CD4-positive, alpha-beta memory T cell (primary cell): ENCODE measurements at places on chromosomes 11 and 22.

DNA sequence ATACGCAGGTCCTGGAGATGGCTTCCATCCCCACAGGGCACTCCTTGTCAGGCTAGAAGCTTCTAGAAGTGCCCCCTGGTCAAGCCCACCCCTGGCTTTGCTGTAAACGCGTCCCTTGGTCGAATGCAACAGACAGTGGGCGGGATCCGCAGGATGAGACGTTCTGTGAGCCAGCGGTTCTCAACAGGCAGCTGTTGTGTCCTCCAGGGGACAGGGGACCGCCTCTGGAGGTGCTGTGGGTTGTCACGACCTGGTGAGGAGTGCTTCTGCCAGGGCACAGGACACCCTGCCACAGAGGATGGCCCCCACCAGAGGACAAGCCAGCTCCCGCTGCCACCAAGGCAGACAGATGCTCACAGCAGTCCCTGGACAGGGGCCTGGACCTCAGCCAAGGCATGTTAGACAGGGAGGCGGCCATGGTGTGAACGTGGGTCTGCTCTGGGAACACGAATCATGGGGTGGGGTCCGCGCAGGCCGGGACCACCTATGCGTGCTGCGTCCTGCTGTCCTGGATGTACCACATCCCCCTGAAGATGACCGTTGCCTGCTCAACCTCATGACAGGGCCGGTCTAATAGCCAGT, 11.7 kb downstream of the CRELD2 start:
- no peak for DNase-seq

DNA sequence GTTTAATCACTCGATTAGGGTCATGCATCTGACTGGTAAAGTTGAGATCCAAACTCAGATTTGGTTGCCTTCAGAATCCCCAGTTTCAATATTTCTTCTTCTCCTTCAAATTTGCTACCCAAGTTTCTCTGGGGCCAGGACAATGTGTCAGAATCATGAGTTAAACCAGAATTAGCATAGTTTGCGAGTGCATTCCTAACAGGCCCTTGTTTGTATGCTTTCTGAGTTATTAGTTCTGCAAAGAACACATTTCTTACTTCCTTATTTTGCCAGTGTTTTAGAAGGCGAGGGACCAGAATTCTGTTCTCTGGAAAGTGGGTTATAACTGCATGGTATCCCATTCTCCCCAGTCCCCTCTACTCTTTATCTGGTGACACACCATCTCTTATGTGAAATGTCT, 112.0 kb downstream of the ARL14EP start:
- DNase-seq = no peak

DNA sequence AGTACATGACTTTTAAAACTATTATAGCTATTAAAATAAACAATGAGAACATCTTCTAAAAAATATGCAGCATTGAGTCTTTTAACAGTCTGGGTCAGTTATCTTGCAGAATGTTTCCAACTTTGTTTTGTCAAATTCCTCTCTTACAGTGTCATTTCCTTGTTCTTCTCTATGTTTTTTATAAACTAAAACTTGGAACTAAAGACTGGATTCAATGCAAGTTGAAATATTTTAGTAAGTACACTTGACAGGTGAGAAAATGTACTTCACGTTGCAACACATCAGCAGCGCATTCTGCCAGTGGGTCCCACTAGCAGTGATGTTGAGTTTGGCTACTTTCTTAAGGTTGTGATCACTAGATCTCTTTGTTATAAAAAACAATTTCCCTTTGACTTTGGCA, 1407.6 kb upstream of the RAG2 start:
- DNase-seq = no peak

DNA sequence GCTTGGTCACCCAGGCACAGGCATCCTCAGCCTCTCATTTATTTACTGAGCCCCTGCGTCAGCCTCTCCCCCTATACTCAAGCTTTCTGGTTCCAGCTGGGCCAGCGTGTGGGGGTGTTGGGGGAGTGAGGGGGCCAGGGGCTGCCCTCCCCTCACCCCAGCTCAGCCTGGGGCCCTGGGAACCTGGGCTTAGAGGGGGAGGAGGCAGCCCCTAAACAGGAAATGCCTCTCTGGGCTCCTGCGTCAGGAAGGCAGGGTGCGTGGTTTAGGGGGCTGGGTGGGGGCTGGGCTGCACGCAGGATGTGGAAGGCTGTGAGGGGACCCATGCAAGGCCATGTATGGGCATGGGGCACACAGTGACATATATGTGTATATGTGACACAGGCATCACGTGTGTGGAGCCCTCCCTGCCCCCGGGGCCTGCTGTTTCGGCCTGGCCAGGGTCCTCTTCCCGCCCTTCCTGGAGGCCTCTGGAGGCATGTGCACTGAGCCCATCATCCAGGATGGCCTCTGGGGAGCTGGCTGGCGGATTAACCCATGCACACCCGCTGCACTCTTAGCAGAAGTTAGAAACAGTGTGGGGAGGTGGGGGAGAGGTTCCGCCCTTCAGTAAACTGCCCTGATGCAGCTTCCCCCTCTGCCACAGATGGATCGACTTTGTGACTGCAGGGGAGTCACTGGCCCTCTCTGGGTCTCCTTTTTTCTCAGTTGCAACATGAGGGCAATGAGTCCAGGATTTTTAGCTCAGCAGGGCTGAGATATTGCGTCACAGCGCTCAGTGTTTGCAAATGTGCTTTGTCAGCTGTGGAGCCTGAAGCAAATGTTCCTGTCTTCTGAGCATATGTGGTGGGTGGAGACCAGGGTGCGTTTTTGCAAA, 1.1 kb upstream of the CD248 start:
- DNase-seq = peak; percentile 63

GRCh38 chr22:42872821-42873220, 15.7 kb upstream of the ARFGAP3 start:
- DNase-seq = no peak

- no peak for DNase-seq
These were observed 30.4 kb upstream of the CD5 start for GRCh38 chr11:61071913-61072312.

- no peak for DNase-seq
These were observed 217.3 kb upstream of the MTNR1B start for GRCh38 chr11:92752122-92752521.

DNA sequence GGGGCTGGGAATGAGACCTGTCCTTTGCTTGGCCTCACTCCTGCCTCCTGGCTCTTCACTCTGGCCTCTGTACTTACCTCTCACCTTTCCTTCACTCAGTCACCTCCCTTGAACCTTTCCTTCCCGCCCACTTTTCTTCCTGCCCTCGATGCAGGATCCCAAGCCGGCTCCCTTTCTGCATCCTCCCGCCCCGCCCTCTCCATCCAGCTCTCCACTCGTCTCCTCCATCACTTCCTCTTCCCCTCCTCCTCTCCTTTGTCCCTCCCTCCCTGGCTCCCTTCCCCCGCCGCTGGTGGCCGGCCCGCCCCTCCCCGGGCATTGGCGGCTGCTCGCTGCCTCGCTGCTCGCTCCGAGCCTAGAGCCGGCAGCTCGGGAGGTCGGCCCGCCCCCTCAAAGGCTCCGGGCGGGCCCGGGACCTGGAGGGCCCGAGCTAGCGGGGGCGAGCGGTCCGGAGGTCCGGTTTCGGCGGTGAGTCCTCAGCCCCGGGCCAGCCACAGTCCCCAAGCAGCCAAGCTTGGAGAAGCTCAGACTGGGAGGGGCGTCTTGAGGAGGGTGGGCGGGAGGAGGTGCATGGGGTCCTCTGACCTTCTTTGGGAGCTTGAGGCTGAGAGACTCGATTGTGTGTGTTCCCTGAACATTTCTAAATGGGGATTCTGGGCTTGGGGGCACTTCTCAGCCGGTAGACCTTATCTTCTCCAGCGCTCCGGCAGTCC, 13.8 kb downstream of the PHLDB1 start:
- DNase-seq = no peak

DNA sequence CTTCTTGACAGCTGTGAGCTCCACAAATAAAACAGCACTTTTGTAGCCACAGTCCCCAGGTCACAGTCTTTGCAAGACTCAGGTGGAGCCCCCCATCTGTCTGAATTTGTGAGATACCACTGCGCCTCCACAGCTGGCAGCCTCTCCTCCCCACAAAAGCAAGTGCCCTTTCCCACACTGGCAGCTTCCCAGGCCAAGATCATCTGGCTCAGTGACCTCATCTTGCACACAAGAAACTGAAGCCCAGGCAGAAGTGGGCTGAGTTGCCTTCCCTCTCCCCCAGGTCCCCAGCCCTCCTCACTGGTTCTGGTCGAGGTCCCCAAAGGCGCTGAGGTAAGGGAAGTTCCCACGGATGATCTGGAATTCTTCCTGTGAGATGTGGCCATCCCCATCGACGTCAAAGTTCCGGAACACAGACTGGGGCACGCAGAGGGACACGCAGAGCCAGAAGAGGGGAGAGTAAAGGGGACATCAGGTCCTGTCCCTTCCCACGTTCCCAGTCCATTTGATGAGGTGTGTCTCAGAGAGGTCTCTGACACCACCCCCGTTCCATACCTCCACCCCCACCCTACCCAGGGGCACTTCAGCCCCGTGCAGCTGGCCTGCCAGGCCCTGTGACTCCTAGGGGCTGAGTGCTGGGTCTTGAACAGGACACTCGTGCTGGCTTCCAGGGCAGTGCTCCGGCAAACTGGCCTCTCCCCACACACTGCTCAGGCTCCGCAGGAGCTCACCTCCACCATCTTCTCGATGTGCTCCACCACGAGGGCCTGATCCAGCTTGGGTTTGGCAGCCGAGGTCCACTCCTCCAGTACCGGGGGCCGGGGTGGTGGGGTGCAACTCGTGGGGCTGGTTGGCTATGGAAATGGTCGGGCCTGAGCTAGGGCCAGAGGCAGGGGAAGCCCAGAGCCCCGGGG, 8.9 kb downstream of the RASGRP2 start:
- no peak for DNase-seq

GRCh38 chr11:44601471-44602370, 36.3 kb downstream of the CD82 start:
- no peak for DNase-seq

GRCh38 chr22:23835484-23836144, 3.2 kb downstream of the DERL3 start:
- no peak for DNase-seq

- no peak for DNase-seq
These were observed 45.4 kb upstream of the ISX start for GRCh38 chr22:35020517-35020916.

- DNase-seq = no peak
These were observed 525 bp downstream of the MAPK8IP2 start for GRCh38 chr22:50600967-50601668.

DNA sequence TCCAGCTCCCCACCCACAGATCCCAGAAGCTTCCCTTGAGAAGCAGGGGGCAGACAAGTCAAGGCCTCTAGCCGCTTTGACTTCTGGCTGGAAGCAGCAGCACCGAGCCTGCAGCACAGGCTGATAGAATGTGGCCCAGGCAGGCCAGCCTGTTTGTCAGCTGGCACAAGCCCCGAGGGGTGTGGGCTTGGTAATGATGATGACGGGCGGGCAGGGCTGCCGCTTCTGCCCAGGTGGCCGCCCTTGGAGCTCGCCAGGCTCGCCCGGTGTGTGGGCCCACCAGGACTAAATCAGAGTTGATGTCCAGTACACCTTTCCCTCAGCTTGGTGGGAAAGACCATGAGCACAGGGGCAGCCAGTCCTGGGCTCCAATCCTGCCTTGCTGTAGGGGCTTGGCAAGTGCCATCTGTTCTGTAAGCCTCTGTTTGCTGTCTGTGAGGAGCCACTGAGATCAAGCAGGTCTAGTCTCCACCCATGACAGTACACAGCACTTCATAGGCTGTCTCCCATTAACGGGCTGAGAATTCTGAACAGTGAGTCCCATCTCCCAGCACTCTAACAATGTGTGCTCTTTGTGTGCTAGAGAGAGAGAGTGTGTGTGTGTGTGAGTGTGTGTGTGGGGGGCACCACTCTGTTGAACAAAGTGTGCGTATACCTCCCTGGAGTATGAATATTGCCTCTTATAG, 26.8 kb downstream of the MICAL2 start:
- DNase-seq = no peak

DNA sequence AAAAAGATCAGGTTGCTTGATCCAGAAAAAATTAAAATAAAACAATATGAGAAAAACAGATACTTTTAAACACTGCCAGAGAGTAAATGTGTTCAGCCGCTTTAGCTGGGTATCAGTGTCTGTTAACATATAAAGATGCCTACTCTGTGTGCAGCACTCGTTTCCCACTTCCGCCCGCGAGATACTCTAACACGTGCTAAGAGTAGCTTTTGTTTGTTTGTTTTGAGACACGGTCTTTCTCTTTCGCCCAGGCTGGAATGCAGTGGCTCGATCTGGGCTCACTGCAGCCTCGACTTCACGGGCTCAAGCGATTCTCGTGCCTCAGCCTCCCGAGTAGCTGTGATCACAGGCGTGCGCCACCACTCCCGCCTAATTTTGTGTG, 531 bp upstream of the MEN1 start:
- DNase-seq = peak; percentile 81

DNA sequence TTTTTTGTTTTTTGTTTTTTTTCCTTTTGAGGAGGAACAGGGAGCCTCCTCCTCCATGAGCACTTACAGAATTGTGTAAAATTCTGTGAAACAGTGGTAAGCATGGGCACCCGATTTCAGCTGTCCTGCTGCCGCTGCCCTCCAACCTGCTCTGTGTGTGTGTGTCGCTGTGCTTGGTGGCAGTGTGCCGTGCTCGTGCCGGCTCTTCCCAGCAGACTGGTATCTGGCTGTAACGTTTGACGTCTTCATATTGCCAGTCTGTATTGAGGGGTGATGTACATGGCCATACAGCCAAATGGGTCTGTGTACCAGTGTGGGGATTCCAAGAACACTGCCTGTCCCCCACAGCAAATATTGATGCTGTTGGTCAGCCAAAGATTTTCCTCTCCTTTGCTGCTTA, 97.1 kb downstream of the CWC15 start:
- DNase-seq = no peak

- no peak for DNase-seq
These were observed 63.6 kb downstream of the CD82 start for GRCh38 chr11:44628730-44629700.

- no peak for DNase-seq
These were observed 154.3 kb downstream of the BUD13 start for GRCh38 chr11:116618461-116618860.

DNA sequence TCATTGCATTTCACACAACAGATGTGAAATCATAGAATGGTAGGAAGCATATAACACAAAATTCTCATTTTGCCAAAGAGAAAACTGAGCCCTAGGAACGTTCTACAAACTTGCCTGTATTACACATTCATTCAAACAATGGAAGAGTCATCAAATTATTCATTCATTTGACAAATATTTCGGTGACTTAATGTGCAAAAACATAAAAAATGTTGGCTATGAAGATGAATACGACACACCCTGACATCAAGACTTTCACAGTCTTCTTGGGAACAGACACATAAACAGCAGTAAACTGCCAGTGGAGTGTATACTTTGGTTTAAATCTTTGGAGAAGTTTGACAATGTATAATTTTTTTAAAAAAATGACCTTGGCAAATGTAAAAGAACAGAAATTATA, 20.4 kb upstream of the C11orf87 start:
- DNase-seq = no peak

GRCh38 chr11:119373921-119374631, 7.4 kb downstream of the USP2 start:
- DNase-seq = no peak

DNA sequence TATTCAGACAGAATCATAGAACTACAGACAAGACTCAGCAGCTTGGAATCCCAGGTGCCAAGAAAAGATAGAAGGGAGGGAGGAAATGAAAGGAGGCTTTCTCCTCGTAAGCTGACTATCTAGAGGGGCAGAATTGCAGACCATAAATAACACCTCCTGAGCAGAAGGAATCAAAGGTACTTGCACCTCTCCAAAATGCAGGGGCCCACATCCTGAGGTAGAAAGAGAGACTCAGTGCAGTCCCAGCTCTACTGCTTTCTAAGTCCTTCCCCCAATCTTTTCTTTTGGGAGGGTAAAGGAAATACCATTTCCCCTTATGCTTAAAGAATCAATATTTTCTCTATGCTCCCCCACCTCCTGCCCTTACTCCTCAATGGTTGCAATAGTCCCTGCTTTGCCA, 55.2 kb downstream of the SYTL2 start:
- DNase-seq = no peak
